ENCODE measurements at places on chromosomes 3 and 15.

GRCh38 chr3:69390771-69391170 is 4.9 kb upstream of the FRMD4B start:
- DNase-seq: no peak

DNA sequence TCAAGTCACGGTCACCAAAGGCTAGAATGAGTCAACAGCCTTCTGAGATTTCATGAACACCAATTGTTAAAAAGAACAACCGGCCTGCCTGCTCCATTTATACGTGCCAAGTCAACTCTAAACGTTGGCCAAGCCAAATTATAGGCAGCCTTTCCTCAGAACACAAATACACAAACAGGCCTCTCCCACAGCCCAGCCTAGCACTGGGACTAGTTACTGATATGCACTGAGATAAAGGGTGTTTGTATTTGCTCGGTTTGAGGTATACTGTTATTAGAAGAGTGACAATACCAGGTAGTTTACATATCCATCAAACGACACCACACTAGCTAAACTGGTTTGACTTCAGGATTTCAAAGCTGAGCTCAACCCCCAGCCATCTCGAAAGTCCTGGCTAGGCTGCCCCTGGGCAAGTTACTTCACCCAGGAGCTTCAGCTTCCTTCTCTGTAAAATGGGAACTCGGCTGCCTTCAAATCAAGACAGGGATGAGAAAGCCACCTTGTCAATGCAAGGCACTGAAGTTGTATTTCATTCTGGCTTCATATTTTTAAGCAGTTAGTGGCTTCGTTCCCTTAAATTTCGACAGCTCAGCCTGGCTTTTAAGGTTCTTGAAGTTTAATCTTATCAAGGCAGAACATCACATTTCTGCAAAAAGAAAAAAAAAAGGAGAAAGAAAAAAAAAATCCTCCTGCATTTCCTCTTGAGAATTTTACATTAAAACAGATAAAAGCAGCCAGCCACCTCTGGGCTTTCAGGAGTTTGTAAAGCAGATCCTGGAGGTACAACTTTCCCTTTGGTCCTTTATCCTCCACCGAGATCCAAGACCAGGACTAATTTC is 4.0 kb downstream of the TLE3 start:
- no peak for DNase-seq

GRCh38 chr3:34312684-34313083 is 514.3 kb downstream of the PDCD6IP start:
- no peak for DNase-seq

DNA sequence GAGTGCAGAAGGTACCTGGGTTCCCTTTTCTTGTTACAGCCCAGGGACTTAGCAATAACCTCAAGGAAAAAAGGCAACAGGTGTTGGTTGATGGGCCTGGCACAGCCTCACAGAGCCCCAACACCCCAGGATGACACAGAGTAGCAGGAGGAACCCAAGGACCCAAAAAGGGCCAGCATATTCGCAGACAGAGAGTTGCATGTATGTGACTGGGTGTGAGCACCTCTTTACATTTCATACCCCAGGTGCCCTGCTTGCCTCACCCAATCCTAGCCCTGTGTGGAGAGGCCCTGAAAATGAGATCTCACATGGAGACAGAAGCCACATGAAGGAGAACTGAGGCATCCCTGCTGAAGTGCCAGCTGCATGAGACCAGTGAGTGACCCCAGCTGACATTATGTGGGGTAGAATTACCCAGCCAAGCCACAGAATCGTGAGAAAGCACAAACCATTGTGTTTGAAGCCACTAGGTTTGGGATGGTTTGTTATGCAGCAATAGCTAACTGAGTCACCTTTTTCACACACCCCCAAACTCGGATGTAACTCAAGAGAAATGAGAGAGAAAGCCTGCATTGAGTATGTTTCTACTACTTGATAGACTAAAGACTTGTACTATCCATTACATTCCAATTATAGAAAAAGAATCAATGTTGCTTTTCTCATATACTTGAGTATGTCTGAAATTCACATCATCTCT is 26.2 kb upstream of the HHATL start:
- DNase-seq: no peak

DNA sequence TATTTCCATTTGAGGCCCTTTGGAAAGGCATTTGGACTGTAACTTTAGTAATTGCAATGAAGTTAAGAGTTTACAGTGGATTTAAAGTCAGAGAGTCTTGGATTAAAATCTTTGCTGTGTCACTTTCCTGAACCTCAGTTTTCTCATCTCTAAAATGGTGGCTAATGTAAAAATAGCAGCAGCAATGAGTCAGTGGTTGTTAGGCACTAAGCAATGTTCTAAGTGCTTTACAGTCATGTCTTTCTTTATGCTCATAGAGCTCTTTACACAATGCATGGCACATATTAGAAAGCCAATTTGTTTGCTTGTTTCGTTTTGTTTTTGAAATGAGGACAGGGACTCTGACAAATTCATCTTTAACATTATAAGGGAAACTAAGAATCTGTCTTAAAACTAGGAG is 222.7 kb upstream of the DNAJC19 start:
- no peak for DNase-seq

GRCh38 chr3:128456776-128457715 is 9.6 kb downstream of the DNAJB8 start:
- no peak for DNase-seq

- DNase-seq: no peak
Measured at GRCh38 chr3:270688-271087, 74.1 kb downstream of the CHL1 start.
